ENCODE measurements at places on chromosomes 7 and 10.

GRCh38 chr7:18257711-18258110, 230.1 kb upstream of the PRPS1L1 start:
- DNase-seq, result no peak

GRCh38 chr7:141157138-141157765, 83.4 kb downstream of the TMEM178B start:
- DNase-seq, result no peak

DNA sequence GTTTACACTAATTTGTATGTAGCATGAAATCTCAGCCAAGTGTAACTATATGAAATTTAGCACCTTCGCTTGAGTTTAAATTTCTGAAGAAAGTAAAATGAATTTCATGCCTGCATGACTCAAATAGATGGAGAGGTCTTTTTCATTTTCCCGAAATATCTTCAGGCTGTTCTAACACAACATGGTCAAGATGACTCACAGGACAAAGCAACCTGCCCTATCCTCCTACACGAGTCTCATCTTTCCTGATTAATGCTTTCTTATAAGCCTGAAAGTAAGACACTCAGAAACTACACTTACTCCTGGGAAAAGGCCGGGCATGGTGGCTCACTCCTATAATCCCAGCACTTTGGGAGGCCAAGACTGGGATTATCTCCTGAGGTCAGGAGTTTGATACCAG, 41.2 kb downstream of the CH25H start:
- no peak for DNase-seq

DNA sequence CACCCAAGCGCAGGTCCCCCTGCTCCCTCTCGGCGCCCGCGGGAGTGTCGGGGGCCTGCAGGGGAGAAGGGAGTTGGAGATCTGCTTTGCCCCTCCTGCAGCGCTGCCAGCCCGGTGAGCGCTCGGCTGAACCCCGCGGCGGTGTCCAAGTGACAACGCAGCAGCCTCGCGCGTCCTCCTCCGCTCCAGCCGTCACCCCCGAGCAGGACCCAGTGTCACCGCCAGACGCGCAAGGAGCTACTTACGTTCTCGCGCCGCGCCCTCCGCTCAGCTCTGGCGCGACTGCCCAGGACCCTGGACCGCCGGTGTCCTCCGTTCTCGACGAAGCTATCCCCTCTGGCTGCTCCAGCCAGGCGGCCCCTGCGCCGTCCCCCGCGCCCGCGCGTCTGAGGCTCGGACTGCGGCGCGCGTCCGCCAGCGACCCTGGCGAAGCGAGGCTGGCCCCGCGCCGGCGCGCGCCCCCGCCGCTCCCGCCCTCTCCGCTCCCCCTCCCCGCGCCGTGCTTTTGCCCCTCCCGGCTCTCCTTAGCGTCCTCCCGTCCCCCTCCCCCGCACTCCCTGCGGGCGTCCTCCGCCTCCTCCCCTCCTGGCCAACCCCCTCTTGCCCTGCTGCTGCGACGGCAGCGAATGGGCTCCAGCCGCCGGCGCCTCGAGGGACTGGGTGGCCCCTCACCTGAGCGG, at the start of gene NRCAM:
Gene NRCAM, minus strand, starts transcription at position 439 of the 680 bp plus-strand sequence. CDS start 216,372 bp downstream, outside the sequence.
- DNase-seq, result no peak

- no peak for DNase-seq
Observed at GRCh38 chr7:112160130-112160770, 45.9 kb downstream of the DOCK4 start.

DNA sequence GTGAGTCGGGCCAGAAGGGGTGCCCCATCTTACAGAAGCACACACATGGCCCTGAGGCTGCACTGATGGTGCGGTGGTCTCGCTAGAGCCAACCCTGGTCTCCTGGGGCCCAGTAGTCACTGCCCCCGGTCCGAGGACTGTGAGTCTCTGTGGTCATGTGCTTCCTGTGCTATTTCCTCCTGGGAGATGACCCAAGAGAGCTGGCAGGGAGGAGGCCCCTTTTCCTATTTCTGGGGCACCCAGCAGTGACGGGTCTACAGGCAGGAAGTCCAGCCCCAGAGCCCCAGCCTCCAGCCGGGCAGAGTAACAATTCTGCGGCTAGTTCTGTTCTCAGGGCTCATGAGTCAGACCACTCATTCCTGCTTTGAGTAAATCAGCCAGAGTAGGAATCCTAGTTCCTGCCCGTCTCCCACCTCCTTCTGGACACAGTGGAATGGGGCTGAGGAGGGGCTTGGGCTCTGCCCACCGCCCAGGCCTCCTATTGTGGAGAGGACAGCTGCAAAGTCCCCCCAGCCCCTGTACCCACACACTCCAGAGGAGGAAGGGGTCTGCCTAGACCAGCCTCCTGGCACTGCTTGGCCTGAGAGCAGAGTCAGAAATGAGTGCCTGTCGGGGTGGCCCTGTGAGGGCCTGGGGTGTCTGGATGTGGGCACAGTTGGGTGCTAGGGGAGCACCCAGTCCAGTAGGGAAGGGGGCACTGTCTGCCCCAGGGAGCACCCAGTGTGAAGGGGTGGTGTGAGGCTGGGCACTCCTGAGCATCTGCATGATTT, 80.5 kb upstream of the PPIF start:
- peak; percentile 39 for DNase-seq

GRCh38 chr7:30206491-30206890, 71.7 kb downstream of the MTURN start:
- DNase-seq, result no peak

DNA sequence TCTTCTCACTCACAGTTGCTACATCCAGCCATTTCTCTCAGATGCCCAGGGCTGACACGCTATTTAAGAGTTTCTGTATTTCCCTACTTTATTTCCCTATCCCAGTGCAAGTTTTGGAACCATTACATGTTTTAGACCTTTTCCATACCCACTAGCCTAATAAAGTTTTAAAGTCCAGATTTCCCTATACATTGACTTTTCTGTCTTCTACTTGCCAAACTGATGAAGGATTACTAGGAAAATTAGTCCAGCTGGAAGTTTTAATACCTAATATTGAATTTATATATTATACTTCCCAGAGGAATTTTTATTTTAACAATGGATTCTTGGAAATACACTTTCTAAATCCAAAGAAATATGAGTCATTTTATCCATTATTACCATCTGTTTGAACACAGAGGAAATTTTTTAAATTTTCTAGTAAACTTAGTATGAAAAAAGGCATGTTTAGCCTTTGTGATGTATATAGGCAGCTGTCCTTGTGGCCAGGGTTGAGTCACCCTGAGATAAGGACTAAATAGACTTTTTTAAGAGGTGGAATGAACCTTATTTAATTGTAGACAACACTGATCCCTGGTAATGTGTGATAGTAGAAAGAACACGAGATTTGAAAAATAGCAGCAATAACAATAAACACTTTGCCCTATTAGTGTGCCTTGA, 205.0 kb downstream of the TFEC start:
- no peak for DNase-seq

DNA sequence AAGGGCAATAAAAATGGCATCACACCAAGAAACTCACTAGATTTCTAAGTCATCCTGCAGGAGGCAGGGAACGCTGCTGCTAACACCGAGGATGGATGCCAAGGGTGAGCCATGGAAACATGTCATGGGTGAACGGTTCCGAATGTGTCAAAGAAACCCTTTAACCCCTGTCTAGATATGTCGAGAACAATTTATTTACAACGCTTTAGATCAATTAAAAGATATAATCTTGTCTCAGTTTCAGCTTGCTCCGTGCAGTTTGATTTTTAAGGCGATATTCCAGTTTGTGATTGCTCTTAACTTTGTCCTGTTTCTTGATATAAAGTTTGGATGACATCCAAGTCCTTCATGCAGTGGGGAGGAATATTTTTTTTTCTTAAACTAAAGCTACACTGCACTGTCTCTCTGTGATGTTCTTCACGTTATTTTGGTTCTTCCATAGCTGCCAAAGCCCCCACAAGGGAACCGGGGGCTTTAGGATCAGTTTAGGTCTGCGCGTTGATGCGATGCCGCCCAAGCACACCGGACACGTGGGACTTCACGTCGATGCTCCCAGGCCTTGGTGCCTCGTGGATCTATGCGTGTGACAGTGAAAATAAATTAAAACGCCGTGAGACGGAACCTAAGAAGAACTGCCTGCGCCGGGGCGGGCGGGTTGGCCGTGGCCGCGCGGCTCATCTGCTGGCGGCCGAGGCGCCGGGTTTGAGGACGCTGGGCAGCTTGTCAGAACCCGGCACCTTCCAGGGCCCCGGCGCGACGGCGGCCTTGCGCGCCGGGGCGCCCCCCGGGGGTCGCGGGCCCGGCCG, 220.3 kb downstream of the PHTF2 start:
- DNase-seq, result peak; percentile 0

- no peak for DNase-seq
Observed at GRCh38 chr7:117152213-117153007, 170.4 kb downstream of the WNT2 start.

DNA sequence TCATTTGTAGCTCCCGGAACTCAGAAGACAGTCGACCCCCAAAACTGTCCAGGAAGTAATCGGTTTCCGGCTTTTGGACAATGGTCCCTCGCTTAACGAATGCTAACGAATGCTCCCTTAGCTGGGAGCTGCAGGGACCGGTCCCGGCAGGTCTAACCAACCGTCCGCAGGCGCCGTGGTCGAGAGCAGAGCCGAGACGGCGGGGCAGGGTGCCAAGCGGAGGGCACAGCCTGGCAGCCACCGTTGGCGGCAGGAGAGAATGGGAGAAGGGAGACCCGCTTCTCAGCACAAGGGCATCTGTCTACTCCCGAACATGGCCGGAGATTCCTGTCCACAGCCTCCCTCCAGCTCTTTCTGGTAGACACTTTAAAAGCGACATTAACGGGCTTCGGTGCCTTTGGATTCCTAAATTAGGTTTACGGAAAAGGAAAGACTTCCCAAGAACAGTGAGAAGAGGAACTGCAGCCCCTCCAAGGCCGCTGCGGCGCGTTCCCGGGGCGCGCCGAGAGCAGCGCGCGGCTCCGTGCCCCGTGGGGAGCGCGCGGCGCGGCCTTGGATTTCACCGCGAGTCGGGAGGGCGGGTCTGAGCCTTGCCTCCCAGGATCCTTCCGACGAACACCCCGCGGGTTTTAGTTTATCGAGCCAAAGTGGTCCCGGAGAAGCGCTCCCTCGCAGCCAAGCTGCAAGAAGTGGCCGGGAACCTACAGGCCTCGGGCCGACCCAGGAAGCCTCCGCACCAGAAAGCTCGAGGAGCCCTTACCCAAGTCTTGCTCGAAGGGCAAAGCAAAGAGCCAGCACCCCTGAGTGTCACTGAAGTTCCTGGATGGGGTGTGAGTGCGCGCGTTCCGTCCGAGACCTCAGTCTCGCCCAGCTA, 3.6 kb upstream of the TBX20 start:
- no peak for DNase-seq

- DNase-seq, result no peak
Observed at GRCh38 chr10:131354380-131354779, 42.9 kb upstream of the TCERG1L start.

GRCh38 chr10:89301721-89302445, at the start of gene IFIT2:
Gene IFIT2, plus strand, starts transcription at chr10:89302046. Its CDS starts 78 bp downstream, at chr10:89302124.
- peak; percentile 72 for DNase-seq

DNA sequence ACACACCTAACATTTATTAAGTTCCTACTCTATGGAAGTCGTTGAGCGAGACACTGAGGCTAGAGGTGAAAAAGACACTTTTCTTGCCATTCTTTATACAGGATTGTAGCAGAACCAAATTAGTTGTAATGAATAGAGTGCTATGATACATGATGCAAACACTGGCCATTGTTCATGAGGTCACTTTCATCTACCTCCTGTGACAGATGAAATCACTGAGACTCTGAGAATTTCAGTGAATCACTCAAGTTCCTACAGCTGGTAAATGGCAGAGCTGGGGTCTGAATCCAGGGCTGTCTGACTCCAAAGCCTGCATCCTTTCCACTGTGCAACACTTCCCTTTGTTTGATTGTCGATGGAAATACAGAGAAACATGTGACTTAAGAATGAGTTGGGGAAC, 657.6 kb downstream of the LRMDA start:
- no peak for DNase-seq

DNA sequence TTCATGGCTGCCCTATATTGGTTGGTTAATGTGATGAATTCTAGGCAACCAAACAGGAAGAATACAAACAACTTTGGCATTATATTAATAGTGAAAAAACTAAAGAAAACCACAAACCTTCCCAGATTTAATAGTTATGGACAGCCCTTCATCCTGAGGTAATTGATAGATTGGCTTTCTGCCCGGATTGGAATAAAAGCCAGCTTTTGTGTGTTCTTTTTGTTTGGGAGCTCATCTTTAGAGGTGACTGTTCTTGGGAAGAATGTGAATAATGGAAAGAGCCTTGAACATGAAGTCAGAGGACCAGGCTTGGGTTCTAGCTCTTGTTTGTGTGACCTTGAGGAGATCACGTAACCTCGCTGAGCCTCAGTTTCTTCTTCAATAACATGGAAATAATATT, 92.3 kb downstream of the VTI1A start:
- DNase-seq, result no peak

DNA sequence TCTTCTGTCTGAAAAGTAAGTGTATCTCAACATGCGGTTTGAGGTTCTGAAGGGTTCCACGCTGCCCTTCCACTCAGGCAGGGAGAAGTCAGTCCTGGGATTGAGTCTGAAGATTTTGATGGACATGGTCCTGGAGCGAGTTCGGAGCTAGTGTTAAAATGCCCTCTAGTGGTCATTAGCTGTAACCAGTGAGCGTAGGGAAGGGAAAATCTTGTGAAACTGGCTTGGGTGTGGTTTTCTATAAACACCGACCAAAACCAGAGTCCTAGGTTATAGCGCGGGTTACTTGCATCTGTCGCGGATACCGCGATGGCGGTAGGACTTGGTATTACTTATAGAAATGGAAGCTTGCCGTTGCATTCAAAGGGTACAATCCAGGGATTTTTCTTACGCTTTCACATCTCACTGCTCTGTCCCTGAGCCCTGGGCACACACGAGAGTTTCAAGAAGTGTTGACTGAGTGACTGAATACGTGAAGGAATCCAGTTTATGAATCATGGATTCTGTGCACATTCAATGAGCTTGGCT, 348.2 kb upstream of the C7orf33 start:
- no peak for DNase-seq

- no peak for DNase-seq
Observed at GRCh38 chr10:132606536-132607316, 69.1 kb downstream of the INPP5A start.

DNA sequence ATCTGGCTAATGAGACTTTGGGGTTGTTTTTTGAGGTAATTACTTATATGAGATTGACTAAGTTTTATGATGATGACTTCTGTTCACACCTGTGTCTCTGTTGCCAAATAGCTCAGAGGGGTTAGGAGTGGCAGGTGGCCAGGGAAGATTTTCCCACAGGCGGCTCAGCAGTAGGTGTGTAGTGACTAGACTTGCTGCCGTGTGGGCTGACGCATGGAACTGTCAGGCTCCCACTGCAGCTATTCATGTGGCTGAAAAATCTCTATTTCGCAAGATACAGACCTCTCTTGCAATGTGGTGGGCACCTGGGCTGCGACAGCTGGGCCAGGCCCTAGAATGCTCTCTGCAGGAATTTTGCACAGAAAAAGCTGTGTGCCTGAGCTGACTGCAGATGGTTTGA, 1.4 kb downstream of the CPA4 start:
- DNase-seq, result no peak

Measured in CD4-positive, alpha-beta T cell treated with Interleukin-12 subunit alpha and Interleukin-12 subunit beta, for 1 hour (primary cell).